ENCODE measurements at places on chromosomes 16 and 17.

DNA sequence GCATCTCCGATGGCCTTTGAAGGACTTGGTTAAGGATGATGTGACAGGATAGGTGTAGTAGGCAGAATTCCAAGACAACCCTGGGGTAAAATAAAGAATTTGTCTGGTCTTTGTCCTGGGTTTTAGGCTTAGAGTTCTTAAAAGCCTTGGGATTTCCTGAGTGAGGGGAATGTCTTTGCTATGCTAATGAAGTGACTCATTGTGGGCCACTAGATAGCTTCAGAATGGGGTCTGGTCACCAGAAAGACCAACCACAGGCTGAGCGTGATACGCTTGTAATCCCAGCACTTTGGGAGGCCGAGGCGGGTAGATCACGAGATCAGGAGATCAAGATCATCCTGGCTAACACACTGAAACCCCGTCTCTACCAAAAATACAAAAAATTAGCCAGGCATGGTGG is 182.8 kb upstream of the TOX3 start:
- DNase-seq, result no peak

GRCh38 chr16:89357055-89357816 is 133.1 kb downstream of the ANKRD11 start:
- DNase-seq, result no peak

DNA sequence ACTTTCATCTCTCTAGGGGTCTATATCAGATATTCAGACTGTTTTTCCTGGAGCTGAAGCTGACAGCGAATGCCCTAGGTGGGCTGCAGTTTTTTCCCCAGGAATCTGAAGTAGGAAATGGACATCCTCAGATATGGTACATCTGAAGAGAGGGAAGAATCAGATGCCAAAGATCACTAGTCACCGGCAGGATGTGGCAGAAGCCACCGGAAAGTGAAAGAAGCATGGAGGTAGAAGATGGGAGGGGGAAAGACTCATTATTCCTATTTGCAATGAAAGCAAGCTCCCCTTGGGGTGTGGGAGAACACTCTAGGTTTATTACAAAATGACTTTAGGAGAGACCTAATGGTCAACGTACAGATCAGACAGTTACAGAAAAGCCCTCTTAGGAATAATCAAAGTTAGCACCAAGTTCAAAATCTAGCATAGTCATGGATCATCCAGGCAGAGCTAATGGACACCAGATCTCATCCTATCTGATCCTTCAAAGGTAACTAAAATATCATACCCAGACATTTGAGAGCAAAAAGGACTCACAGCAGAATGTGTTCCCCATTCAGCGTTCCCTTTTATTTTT is 110.7 kb downstream of the HS3ST3A1 start:
- no peak for DNase-seq

- DNase-seq, result no peak
Observed at GRCh38 chr17:38324141-38324697, 19.5 kb downstream of the GPR179 start.

DNA sequence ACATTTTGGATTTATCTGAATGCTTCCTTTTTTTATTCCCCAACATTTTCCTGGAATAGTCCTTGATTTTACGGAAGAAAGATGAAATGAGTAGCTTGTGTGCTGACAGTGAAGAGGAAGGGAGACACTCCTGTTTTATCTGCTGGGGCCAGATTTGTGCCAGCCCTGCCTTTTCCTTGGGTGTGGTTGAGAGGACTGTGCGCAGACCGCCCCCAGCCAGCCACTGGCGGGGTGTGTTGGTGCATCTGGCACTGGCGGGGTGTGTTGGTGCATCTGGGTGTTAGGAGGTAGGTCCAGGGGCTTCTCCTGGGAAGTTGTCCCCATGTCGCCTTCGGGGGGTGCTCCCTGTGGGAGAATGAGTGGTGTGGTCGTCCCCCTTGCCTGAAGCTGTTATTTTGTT is 39.5 kb downstream of the RAP1GAP2 start:
- no peak for DNase-seq

GRCh38 chr17:11917415-11917814 is 79.9 kb downstream of the ZNF18 start:
- no peak for DNase-seq

DNA sequence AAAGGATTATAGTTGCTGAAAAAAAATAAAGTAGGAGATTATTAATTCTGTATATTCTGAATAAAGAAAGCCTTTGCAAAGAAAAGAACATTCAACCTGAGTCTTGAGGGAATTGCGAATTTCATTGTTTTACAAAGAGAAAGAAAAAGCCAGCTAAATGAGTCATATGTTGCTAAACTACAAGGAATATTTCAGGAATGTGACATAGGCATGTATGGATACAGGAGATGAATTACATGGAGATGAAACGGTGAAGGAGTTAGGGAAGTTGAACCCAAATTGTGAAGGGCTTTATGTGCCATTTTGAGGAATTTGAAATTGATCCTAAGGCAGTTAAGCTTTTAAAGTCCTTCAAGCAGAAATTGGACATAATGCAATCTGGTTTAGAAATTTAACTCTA is 177.3 kb upstream of the RBL2 start:
- DNase-seq, result no peak

DNA sequence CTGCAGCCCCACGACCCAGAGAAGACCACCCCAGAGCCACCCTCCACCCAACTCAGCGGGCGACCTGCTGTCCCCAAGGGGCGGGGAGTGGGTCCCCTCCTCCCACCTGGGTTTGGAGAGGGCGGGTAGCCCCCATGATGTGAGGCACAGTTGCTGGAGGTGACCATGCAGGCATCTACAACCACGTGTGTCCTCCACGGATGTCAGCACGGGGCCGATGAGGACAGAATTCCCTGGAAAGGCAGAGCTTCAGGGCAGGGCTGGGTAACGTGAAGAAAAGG is 7.1 kb downstream of the UTS2R start:
- no peak for DNase-seq

DNA sequence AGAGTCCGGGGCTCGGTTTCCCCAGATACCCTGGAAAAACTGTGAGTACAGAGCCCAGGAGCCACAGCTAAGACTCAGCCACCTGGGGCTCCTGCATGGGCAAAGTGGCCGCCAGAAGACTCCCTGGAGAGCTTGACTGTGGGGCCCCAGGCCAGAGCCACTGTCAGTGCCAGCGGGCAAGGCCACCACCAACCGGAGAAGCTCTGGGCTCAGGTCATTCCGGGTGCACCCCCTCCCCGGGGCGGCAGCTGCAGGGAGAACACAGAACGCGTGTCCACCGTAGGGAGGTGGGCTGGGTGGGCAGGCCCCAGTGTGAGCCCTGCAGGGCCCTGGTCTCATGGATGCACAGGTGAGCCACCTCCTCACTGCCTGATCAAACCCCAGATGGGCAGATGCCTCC is 22.3 kb upstream of the RBFOX3 start:
- DNase-seq, result peak; percentile 8

DNA sequence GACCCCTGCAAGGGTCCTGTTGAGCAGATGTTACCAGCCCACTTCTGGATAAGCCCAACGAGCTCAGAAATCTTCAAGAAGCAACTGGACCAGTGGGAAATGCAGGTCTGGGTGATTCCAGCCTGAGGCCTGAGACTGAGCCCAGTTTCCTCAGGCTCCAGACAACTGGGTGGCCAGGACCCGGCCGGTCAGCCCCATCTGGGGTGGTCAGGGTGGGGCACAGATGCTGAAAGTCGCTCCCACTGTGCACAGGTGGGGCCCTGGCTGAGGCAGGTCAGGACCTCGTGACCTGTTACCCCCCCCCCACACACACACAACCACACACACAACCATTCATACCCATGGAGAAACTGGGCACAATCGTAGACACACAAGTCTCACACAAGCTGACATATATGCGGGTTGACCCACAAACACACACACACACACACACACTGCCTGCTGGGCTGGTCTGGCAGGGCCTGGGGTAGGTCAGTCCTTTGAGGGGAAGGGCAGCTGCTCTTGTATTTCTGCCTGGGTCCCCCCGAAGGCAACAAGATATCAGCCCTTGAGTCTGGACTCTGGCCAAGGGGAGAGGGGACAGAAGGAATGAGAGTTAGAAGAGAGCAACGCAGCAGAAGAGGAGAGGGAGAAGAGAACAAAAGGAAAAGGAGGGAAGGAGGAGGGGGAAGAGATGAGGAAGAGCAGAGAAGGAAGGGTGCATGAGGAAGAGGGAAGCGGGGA is 99.0 kb upstream of the CDH5 start:
- DNase-seq, result no peak

- DNase-seq, result no peak
Observed at GRCh38 chr16:14015461-14015860, 55.7 kb upstream of the MRTFB start.

GRCh38 chr16:21097151-21097550 is 53.5 kb downstream of the DNAH3 start:
- DNase-seq, result no peak

DNA sequence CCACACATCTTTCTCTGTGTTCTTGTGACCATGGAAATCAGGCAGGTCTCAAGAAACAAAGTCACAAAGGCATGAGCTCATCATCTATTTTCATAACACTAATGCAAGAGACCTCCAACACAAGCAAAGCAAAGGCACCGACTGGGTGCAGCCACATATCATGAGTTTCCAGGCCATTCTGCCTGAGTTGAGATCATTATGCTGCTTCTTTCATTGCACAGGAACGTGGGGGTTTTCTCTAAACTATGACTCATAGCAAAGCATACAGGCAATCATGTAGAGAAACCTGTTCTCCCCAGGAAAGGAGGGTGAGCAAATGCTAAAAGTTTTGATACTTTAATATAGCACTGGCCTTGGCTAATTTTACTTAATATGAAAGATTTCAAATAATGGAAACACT is 60.7 kb downstream of the GRIN2A start:
- no peak for DNase-seq

DNA sequence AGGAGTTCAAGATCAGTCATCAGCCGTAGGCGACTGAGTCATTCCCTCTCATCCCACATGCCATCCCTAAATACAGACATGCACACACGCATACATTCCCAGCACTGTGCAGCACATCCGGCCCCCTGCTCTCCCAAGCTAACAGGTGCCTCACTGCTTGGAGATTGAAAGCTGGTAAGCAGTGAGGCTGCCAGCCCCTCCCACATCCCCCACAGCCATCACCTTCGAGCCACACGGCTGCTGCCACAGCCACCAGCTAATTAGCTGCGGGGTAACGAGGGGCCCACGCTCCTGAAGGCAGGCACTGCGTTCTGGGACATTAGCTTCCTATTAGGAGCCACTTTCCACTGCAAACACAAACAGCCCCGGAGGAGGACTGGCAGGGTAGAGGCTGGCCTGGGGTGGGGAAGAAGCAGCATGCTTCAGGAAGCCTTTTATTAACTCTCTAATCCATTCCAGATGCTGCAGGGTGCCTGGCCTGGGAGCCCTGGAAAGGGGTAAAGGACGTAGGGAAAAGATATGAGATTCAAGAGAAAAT is 179.6 kb downstream of the CCT6B start:
- DNase-seq, result no peak

DNA sequence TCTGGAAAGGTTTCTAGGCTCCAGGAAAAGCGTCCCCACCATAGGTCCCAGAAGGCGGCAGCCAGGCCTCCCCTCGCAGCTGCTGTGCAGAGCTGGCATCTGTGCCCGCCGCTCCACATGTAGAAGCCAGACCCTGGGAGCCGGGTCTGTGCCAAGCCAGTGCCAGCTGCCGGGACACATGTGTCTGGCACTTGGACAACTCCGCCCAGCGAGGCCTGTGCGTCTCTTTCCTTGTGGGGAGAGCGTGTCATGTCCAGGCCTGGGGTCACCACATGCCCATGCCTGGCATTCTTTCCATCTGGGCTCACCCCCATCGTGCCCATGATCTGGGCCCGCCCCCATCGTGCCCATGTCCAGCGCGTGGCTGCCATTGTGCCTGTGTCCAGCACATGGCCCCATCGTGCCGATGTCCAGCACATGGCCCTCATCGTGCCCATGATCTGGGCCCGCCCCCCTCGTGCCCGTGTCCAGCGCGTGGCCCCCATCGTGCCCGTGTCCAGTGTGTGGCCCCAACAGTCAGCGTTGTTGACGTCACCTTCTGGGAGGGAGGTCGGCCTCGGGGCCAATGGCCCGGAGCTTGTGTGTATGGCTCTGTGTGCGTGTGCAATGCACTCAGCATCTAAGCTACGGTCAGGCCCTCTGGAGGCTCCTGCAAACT is 13.3 kb upstream of the ACSF3 start:
- no peak for DNase-seq

DNA sequence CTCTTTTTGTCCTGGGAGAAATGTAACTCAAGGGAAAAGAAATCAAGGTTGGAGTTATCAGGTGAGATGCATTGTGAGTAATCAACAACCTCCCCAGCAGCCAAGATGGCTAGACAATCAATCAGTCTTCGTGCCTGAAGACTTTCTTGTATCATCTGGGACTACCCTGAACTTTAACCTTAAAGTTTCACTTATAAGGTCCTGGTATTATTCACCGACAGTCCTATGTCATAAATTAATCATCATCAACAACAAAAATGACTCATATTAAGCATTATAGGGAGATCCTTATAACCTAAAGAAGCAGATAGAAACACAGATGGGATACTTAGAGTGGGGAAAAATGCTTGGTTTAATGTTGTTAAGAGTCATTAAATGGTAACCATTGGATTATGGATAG is 7.7 kb upstream of the TEKT3 start:
- no peak for DNase-seq

- DNase-seq, result peak; percentile 83
Observed at GRCh38 chr17:77424585-77425344, 284.0 kb downstream of the SEC14L1 start.

DNA sequence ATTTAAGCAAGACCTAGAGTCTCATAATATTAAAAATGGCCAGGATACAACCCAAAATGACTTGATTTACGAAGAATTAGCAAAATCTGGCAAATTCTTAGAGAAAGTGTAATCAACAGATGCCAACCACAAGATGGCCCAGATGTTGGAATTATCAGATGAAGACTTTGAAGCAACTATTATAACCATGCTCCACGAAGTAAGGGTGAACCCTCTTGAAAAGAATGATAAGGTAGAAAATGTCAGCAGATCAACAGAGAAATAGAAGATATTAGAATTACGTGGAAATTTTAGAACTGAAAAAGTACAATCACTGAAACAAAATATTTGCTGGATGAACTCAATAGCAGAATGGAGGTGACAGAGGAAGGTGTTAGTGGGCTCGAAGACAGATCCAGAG is 50.1 kb upstream of the CLEC19A start:
- no peak for DNase-seq

DNA sequence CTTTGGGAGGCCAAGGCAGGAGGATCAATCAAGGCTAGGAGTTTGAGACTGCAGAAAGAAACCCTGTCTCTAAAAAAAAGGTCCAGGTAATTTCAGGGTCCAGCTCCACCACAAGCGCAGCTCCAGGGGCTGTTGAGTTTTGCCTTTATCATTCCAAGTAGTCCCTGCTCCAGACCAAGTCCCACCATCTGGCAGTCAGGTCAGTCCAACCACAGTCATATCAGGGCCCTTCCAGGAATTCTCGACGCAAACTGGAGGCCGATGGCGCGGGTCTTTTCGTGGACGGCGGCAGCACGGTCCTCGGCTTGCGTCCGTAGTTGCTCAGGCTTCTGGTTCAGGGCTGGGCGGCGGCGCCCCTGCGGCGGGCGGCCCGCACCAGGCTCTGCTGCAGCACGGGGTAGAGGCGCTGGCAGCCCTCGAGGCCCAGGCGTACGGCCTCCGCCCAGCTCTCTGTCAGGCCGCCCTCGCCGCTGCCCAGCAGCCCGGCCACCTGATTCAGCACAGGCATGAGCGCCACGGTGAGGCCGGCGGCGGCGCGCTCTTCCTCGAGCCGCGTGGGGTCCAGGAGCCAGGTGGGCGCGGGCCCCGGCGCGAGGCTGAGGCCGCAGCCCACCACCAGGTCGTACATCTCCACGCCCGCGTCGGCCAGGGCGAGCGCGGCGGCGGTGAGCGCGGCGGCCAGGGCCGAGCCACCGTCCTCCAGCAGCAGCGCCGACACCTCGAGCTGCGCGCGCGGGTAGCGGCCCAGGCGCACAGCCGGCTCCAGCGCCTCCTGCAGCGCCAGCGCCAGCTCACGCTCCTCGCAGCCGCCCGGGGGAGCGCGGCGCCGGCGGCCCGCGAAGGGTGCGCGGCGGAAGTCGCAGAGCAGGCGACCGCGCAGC is 752 bp downstream of the EXOSC6 start:
- DNase-seq, result peak; percentile 65
